HL-60 (cell line): ENCODE measurements at places on chromosomes 6 and 20.

DNA sequence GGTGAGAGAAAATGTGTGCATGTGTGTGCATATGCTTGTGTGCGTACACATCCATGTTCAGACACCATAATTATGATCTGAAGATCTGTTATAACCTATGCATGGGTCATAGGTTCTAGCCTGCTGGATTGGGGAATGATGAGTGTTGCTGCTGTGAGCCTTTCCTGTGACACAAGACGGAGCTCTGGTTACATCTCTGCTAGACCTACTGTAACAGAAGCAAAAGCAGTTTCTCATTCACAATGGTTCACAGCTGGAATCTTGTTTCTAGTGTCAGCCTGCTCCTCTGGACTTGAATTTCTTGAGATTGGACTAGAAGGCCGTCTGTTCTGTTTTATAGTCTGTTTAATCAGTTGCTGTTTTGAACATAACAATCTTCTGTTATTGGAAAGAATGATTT, 40.1 kb downstream of the DEFB114 start:
- no peak for DNase-seq

- DNase-seq: no peak
Observed at GRCh38 chr20:58886546-58886945, 34.0 kb downstream of the GNAS start.

DNA sequence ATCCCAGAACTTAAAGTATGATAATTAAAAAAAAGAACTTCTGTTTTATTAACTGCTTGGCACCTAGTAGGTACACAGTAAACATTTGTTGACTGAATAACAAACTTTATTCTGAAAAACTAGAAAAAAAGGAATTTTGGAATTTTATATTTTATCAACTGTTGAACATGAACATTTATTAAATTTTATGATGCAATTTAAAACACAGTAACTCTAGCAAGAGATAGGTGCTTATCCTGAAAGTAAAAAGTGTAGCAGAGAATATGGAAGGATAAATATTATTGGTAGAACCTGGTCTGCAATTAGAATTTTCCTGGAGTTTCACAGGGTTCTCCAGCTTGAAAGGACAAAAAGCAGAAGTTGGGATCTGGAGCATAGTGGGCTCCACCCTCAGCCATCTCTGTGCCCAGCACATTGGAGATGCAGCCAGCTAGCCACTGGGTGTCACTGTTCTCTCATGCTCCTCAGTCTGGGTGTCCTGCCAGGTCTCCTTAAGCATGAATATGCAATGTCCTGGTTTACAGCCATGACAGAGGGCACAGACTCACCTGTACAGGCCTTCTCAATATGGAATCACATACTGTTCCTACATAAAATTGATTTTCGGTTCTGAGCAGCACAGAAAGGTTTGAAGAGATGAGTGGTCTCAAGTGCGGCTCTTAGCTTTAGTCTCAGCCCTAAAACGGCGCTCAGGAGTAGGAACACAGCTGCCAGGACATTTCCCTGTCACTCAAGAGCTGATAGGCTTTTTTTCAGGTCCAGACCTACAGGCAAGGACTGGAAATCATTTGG, 31.7 kb upstream of the IL20RA start:
- peak; percentile 43 for DNase-seq

GRCh38 chr6:16706029-16706428, 55.2 kb downstream of the ATXN1 start:
- DNase-seq: no peak

GRCh38 chr6:144029452-144029851, 21.4 kb upstream of the PLAGL1 start:
- no peak for DNase-seq

GRCh38 chr6:24640166-24640565, 5.8 kb downstream of the KIAA0319 start:
- DNase-seq: no peak
